Activated CD4-positive, alpha-beta T cell treated with anti-CD3 and anti-CD28 coated beads, Interleukin-2, amount 10 ng/mL, durations not matched to agents 7 days and 5 days (primary cell): ENCODE measurements at places on chromosomes 6 and 20. TPM values are rescaled to one million over a fixed set of nuclear protein-coding genes. Genes with fewer than 3 reads are reported as not detected.

DNA sequence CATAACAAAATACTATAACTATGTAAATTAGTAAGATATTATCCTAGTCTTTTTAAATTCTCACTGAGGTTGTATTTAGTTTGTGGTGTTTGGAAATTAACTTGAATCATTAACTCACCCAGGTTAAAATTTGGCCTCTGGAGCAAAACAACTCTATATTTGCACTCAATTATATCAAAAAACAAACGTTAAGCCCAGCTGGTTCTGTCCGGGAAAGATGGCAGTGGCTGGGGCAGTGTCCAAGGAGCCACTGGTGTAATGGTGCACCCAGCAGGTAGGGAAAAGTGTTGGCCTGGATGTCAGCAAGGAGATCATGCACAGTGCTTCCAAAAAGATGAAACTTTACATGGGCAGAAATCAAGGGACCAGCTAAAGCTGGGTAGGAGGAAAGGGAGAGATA is 285.3 kb upstream of the CITED2 start:
- DNase-seq: no peak
- H3K27ac ChIP-seq: no peak overlapping the region
- H3K27me3 ChIP-seq: peaks cover 2% of the 10 kb centered on the region

GRCh38 chr20:63896264-63897105 is 1.6 kb downstream of the DNAJC5 start:
- peak; percentile 35 for DNase-seq
- peaks cover 33% of the 10 kb centered on the region for H3K36me3 ChIP-seq
- H3K4me3 ChIP-seq: peak overlapping the region; percentile 90
- H3K27ac ChIP-seq: peak overlapping the region; percentile 97
- H3K4me1 ChIP-seq: peaks cover 57% of the 10 kb centered on the region

Gene GMDS
- total RNA-seq: 31.1 TPM

Gene PLTP
- total RNA-seq: 0.81 TPM

- H3K27me3 ChIP-seq: peaks cover 14% of the 10 kb centered on the region
- no peak for DNase-seq
- H3K4me3 ChIP-seq: no peak overlapping the region
- H3K36me3 ChIP-seq: no peaks in the 10 kb centered on the region
- H3K27ac ChIP-seq: no peak overlapping the region
These were observed 24.5 kb upstream of the POPDC3 start for GRCh38 chr6:105204331-105204730.

GRCh38 chr6:161434350-161434749 is 160.5 kb upstream of the AGPAT4 start:
- DNase-seq: no peak
- H3K27ac ChIP-seq: no peak overlapping the region
- H3K27me3 ChIP-seq: no peaks in the 10 kb centered on the region
- H3K4me1 ChIP-seq: no peaks in the 10 kb centered on the region
- no peak overlapping the region for H3K4me3 ChIP-seq

DNA sequence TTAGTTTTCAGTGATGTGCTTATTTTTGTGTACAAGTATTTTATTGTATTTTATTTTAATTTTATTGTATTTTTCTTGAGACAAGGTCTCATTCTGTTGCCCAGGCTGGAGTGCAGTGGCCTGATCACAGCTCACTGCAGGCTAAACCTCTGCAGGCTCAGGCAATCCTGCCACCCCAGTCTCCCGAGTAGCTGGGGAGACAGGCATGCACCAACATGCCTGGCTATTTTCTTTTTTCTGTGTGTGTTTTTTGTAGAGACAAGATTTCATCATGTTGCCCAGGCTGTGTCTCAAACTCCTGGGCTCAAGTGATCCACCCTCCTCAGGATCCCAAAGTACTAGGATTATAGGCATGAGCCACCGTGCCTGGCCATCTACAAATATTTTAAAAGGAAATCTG is 146.3 kb downstream of the MANEA start:
- no peaks in the 10 kb centered on the region for H3K4me1 ChIP-seq
- H3K27ac ChIP-seq: no peak overlapping the region
- H3K36me3 ChIP-seq: no peaks in the 10 kb centered on the region
- H3K4me3 ChIP-seq: no peak overlapping the region
- H3K27me3 ChIP-seq: no peaks in the 10 kb centered on the region

Gene LAMA2
- 0.02 TPM for total RNA-seq

Gene AAR2
- total RNA-seq: 22.5 TPM

GRCh38 chr20:45368221-45368980 is 5.4 kb downstream of the SYS1 start:
- DNase-seq: peak; percentile 56
- peaks cover 68% of the 10 kb centered on the region for H3K4me1 ChIP-seq
- peaks cover 35% of the 10 kb centered on the region for H3K36me3 ChIP-seq
- H3K27ac ChIP-seq: peak overlapping the region; percentile 78

Gene CST1
- not detected for total RNA-seq

DNA sequence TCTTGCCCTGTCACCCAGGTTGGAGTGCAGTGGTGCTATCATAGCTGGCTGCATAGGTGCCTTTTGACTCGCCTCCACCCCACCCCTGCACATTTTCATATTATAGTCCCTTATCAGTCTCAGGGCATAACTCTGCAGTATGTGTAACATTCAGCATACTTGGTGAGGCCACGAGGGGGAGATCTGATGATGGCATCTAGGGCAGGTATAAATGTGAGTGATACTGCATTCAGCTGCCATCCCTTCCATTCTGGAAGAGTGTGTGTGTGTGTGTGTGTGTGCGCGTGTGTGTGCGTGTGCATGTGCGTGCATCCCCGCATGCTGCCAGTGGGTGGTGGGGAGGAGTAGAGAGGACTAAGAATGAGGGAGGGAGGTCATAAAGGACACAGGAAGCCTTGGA is 81.4 kb downstream of the JARID2 start:
- H3K4me3 ChIP-seq: no peak overlapping the region
- DNase-seq: peak; percentile 62
- peaks cover 89% of the 10 kb centered on the region for H3K4me1 ChIP-seq
- peak overlapping the region; percentile 63 for H3K27ac ChIP-seq

- no peak overlapping the region for H3K4me3 ChIP-seq
- peaks cover 88% of the 10 kb centered on the region for H3K4me1 ChIP-seq
- no peak overlapping the region for H3K27ac ChIP-seq
- no peaks in the 10 kb centered on the region for H3K27me3 ChIP-seq
- DNase-seq: no peak
These were observed 11.0 kb downstream of the E2F3 start for GRCh38 chr6:20412682-20413073.
